Kidney (tissue), 22 donors: ENCODE measurements at places on chromosomes 6 and 20. TPM values are rescaled to one million over a fixed set of nuclear protein-coding genes. Genes with fewer than 3 reads are reported as not detected.
A peak's percentile ranks its signal among the peaks of the same experiment; 100 is the strongest.

IP6K3 gene
- 0.47 TPM for total RNA-seq

ZC2HC1B gene
- not detected for total RNA-seq

E2F3 gene
- 11.0 TPM for total RNA-seq

TFAP2D gene
- not detected for total RNA-seq

DNA sequence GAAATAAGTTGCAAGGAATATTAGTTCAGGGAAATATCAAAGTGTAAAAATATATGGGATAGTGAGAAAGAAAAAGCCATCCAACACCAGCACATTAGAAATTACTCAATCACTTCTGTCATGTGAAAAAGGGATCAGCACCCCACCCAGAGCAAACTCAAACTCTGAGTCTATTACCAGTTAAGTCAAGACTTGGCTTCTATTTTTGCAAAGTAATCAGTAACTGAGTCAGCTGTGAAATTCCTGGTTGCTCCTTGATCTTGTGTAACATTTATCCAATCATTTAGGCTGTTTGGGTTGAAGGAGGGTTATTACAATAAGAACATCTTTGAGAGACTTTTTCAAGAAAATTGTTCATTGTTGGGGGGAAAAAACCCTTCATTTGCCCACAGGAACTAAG, 51.2 kb downstream of the SLC22A23 start:
- no peaks in the 10 kb centered on the region for H3K27me3 ChIP-seq
- no peak overlapping the region for H3K4me3 ChIP-seq
- H3K27ac ChIP-seq: no peak overlapping the region
- H3K36me3 ChIP-seq: no peaks in the 10 kb centered on the region

DNA sequence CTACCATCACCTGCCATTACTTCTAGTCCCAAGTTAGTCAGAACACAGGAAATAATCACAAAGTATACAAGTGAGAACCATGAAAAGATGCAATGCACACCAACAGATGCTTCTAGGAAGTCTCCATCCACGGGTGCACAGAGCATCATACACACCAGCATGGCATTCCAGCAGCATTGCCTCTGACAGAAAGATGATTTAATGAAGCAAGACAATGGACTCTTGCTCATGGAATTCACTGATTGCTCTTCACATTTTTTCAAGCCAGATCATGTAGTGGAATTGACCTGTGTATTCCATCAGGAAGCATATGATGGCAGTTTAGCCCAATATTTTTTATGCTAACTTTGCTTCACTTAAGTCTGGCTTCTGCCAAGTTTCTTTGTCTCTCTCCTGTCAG, 406.3 kb upstream of the RGS17 start:
- H3K27me3 ChIP-seq: no peaks in the 10 kb centered on the region
- no peak for DNase-seq
- H3K4me1 ChIP-seq: no peaks in the 10 kb centered on the region
- no peak overlapping the region for H3K27ac ChIP-seq
- no peak overlapping the region for H3K4me3 ChIP-seq

DNA sequence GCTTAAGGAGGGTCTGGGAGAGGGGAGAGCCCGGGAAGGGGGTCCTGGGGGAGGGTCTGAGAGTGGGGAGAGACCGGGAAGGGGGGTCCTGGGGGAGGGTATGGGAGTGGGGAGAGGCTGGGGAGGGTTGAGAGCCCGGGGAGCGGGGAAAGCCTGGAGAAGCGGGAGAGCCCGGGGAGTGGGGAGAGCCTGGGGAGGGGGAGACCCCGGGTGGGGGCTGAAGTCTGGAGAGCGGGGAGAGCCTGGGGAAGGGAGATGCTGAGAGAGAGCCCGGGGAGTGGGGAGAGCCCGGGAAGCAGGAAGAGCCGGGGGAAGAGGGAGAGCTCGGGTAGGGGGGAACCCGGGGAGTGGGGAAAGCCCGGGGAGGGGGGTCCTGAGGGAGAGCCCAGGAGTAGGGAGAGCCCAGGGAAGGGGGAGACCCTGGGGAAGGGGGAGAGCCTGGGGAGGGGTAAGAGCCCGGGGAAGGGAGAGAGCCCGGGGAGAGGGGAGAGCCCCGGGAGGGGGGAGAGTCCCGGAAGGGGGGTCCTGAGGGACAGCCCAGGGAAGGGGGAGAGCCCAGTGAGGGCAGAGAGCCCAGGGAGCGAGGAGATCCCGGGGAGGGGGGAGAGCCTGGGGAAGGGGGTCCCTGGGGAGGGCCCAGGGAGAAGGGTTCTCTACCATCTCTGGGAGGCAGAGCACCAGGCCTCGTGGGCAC, 148.5 kb downstream of the SYNDIG1 start:
- DNase-seq: no peak
- no peak overlapping the region for H3K27ac ChIP-seq
- no peaks in the 10 kb centered on the region for H3K4me1 ChIP-seq

DNA sequence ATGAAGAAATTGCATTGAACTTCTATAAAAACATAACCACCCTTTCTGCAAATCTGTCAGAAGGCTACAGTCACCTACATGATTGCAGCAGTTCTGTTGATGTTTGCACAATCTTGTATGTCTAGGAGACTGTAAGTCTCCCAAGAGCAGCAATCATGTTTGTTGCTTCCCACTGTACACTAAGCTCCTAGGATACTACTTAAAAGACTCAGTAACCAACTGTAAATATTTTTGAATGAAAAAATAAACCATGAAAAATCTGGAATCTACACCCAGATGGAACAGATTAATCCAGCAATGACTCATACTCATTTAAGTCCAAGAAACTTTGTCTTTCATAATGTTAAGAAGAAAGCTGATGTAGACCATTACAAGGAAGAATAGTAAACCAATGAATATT, 168.5 kb upstream of the ATXN1 start:
- H3K27me3 ChIP-seq: no peaks in the 10 kb centered on the region
- H3K27ac ChIP-seq: no peak overlapping the region
- H3K4me1 ChIP-seq: no peaks in the 10 kb centered on the region
- no peak overlapping the region for H3K4me3 ChIP-seq
- no peaks in the 10 kb centered on the region for H3K36me3 ChIP-seq

DNA sequence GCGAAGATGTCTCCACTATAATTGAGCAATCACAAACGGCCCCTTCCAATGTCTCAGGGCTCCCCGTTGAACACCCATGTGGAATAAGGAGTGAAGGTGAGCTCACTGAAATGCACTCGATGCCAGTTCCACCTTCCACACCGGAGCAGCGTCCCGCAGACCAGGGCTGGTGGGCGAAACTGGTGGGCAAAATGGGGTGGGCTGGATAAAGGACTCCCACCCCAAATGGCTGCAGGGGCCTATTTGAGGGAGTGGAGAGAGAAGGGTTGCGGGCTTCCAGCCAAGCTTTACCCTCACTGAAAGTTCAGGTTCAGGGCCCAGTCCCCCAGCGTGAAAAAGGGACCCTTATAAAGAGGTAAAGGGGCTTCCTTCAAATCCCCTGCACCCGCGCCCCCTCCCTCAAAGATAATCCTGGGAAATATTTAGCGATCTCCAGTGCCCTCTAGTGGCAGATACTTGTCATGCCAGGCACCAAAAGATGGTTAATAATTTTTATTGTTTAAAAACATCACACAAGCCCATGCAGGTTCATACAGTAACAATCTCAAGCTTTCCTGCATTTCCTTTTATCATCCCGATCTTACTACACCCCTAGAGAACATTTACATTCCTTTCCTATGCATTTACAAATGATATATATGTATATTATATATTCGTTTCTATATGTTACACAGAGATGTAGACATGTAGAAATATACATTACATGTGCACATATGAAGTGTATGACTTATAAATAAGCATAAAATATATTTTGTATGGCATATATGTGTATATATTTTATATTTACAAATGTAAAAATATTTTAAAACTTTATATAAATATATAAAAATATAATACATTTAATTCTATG, 58.2 kb upstream of the NKX2-2 start:
- H3K27ac ChIP-seq: no peak overlapping the region
- peak; percentile 1 for DNase-seq
- no peaks in the 10 kb centered on the region for H3K36me3 ChIP-seq

DNA sequence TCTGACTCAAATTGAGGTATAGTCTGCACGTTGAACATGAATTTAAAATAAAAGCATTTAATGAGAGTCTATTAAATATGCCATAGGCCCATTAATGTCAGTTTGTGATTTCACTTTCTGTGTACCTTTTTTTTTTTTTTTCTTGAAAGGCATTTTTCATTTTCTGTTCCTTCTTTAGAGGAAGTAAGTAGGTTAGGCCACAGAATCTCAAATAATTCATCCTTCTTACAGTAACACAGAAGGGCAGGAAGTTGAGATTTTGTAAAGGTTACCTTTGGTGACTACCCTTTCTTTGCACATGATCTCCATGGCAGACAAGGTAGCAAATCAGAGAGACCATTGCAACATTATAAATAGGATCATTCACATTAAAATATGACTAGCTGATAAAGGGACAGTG, 9.6 kb downstream of the L3MBTL3 start:
- no peak overlapping the region for H3K27ac ChIP-seq
- H3K27me3 ChIP-seq: no peaks in the 10 kb centered on the region
- no peak overlapping the region for H3K4me3 ChIP-seq
- H3K4me1 ChIP-seq: no peaks in the 10 kb centered on the region
- no peak for DNase-seq
- H3K36me3 ChIP-seq: no peaks in the 10 kb centered on the region

- H3K36me3 ChIP-seq: no peaks in the 10 kb centered on the region
- H3K27ac ChIP-seq: no peak overlapping the region
- DNase-seq: no peak
- no peaks in the 10 kb centered on the region for H3K27me3 ChIP-seq
- H3K4me1 ChIP-seq: no peaks in the 10 kb centered on the region
These were observed 72.9 kb upstream of the SLC22A23 start for GRCh38 chr6:3529721-3530120.

GRCh38 chr6:79946272-79947190, 822 bp downstream of the ELOVL4 start:
- H3K27ac ChIP-seq: no peak overlapping the region
- H3K36me3 ChIP-seq: no peaks in the 10 kb centered on the region
- no peaks in the 10 kb centered on the region for H3K4me1 ChIP-seq
- no peaks in the 10 kb centered on the region for H3K27me3 ChIP-seq
- peak overlapping the region; percentile 52 for H3K4me3 ChIP-seq
- peak; percentile 63 for DNase-seq

DNA sequence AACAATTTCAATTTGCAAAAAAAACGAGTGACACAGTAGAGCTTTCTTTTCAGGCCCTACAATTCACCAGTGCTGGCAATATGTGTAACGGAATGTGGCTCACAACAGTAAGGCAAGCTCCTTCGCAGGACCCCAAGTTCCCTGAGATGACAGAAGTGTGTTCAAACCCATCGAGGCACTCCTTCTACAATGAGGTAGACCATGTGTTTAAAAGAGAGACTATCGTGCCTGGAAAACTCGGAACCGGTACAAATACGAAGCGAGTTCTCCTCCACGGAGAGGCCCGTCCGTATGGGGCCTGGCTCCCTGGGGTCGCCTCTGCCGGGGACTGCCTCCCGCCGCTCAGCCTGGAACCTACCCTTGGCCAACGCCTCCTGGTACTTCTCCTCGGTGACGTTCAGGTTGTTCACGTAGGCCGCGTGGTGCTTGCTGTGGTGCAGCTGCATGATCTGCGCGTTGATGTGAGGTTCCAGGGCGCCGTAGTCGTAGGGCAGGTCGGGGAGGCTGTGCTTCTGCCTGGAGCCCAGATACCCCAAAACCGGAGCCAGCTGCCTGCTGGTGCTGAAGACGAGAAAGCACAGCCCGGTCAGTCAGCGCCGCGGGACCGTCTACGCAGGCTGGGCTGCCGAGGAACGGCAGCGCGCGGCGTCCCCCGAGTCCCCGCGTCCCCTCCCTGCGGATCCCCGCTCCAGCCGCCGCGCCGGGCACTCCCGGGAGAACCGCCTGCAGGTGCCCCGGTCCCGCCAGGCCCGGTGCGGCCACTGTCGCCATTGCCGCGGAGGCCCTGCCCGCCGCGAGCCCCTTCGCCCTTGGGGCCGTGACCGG, 526 bp downstream of the SOD2 start:
- peaks cover 7% of the 10 kb centered on the region for H3K4me1 ChIP-seq
- DNase-seq: peak; percentile 52
- peak overlapping the region; percentile 97 for H3K27ac ChIP-seq
- H3K27me3 ChIP-seq: no peaks in the 10 kb centered on the region
- H3K36me3 ChIP-seq: no peaks in the 10 kb centered on the region

- no peaks in the 10 kb centered on the region for H3K27me3 ChIP-seq
- no peaks in the 10 kb centered on the region for H3K36me3 ChIP-seq
- H3K4me1 ChIP-seq: no peaks in the 10 kb centered on the region
- no peak overlapping the region for H3K4me3 ChIP-seq
- H3K27ac ChIP-seq: no peak overlapping the region
- no peak for DNase-seq
These were observed 110.5 kb downstream of the FAM120B start for GRCh38 chr6:170416959-170417606.

DNA sequence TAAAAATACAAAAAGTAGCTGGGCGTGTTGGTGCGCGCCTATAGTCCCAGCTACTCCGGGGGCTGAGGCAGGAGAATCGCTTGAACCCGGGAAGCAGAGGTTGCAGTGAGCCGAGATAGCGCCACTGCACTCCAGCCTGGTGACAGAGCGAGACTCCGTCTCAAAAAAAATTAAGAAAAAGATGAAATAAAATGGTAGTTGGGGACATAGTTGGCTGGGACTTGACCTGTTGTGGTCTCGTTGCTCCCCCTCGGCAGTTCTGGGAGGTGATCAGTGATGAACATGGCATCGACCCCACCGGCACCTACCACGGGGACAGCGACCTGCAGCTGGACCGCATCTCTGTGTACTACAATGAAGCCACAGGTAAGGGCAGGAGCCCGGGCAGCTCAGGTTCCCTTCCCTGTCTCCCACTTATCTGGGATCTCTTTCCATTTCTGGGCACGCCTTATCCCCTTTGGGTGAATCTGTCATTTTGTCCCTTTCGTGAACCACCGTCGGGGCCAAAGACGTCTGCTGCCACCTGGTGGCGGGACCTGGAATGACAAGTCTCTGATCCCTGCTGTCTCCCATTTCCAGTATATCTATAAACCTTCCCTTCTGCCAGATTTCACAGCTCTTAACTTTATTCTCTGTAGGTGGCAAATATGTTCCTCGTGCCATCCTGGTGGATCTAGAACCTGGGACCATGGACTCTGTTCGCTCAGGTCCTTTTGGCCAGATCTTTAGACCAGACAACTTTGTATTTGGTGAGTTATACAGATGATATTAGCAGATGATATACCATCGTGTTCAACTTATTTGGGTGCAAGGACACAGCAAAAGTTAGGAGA, 2.3 kb downstream of the TUBB start:
- no peak overlapping the region for H3K27ac ChIP-seq
- H3K4me1 ChIP-seq: peaks cover 11% of the 10 kb centered on the region
- no peak overlapping the region for H3K4me3 ChIP-seq
- H3K36me3 ChIP-seq: peaks cover 19% of the 10 kb centered on the region
- no peaks in the 10 kb centered on the region for H3K27me3 ChIP-seq

DNA sequence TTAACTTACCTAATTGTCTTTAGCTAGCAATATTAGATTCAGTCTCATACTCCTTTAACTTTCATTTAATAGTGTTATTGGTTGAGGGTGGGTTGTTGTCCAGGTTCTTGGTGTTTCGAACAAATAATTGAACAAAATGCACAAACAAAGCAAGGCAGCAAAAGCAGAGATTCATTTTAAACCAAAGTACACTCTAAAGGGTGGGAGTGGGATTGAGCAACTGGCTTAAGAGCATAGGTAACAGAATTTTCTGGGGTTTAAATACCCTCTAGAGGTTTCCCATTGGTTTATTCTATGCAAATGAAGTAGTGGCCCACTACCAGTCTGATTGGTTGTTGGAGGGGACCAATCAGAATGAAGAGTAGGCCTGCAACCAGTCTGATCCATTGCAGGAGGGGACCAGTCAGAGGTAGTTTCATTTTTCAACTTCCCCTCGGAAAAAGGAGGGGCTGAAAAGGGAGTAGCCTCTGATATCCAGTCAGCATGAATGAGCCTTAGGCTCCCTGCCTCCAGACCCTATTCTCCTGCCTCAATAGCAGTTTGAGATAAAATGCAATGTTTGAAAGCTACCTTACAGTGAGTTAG, 26.3 kb upstream of the RAB23 start:
- H3K36me3 ChIP-seq: no peaks in the 10 kb centered on the region
- no peaks in the 10 kb centered on the region for H3K4me1 ChIP-seq
- no peaks in the 10 kb centered on the region for H3K27me3 ChIP-seq
- no peak overlapping the region for H3K4me3 ChIP-seq
- H3K27ac ChIP-seq: no peak overlapping the region
